ENCODE measurements at places on chromosomes 7 and 10. TPM values are rescaled to one million over a fixed set of nuclear protein-coding genes. Genes with fewer than 3 reads are reported as not detected.
A peak's percentile ranks its signal among the peaks of the same experiment; 100 is the strongest.

- no peak for DNase-seq
Observed at GRCh38 chr10:4846775-4847174, 20.8 kb downstream of the AKR1E2 start.

DNA sequence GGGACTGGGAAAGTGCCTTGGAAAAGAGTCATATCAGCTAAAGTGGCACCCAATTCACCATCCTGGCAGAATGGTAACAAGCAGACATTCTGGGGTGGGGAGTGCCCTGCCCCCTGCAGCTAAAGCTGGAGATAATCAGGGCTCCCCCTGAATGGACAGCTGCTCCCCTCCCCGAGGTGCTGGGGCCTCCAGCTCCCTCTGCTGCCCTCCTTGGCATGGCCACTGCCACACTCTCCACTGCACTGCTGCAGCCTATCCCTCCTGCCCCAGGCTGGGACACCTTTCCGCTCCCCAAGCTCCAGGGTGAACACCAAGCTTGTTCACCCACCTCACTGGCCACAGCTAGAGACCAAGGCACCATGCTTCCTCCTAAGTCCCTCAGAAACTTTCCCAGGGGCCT is 9.8 kb upstream of the PARD3 start:
- peak; percentile 20 for DNase-seq

GRCh38 chr7:29265208-29265923 is 70.8 kb downstream of the CHN2 start:
- DNase-seq = peak; percentile 77

DNA sequence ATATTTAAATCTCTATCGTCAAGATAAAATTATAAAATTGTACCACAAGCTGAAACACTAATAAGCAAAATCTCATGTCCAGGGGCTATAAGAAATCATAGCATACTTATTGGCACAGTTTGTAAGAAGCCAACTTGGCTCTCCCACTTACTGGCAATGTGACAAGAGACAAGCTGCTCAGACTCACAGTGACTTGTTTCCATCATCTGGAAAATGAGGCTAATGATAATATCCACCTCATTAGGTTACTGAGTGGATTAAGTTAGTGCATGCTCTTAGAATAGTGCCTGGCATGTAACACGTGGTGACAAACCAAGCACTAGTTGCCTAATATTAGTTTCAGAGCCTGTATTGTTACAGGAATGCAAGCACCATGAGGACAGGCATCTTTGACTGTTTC is 234.4 kb downstream of the GLI3 start:
- no peak for DNase-seq

DNA sequence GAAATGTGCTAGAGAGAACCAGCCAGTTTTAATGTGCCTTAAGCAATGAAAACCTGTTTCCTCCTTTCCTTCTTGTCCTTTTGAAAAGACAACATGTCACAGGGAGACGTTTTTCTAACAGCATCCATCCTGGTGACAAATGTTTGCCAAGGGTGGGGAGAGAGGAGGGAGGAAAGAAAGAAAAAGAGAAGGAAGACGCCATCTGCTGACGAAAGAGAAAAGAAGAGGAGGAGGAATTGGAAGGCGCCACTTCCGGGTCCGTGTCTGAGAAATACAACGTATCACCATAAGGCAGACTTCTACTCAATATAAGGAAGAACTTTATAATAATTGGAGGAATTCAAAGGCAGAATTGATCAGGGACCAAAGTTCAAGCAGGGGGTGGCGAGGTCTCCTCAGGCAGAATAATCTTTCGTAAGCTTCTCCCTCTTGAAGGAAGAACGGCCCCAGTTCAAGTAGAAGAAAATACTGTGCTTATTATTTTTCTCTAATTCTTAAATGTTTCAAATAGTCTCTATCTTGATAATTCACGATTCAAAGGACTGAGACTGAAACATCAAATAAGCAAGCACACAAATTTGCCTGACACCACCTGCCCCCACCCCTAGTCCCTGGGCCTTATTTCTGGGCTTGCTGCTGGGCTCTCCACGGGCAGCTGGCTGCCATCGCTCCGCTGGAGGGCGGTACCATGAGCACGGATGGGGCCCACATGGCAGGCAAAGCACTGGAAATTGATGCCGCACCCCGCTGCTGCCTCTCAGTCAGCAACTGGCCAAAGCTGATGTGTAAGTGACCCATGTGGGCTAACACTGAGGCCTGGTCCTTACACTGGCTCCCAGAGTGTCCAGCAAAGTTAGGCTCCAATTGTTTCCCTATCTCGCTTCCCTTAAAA is 273.7 kb upstream of the KLF14 start:
- peak; percentile 87 for DNase-seq

DDX50 gene
- 66.3 TPM for total RNA-seq

Measured in MCF 10A (cell line).